GM12891 (cell line): ENCODE measurements at places on chromosomes 1 and 21.

DNA sequence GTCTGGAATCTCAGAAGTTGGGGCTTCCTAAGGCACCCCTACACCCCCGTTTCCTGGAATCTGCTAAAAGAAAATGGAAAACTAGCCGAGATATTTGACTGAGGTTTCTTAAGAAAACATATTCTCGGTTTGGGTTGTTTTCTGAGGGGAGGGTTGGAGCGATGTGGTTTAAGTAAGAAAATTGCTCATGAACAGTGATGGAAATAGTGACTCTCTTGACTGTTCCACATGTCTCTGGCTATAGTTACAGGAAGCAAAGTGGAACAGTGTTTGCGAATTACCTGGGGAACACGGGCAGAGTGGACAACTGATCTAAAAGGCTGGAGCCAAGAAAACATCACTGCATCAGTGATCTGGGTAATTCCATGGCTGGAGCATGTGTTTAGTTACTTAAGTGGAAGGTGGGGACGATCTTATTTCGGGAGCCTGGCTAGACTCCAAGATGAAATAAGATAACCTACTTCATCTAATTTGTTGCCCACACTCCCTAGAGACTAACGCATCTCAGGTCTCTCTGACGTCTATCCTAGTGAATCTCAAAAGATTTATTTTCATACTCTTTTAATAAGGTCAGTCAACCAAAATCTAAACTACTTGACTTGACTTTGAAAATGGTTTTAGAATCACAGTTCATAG is 92.4 kb downstream of the KCNJ15 start:
- DNase-seq: no peak

- DNase-seq: no peak
Measured at GRCh38 chr1:229370601-229371021, 27.8 kb upstream of the CCSAP start.

GRCh38 chr21:42337830-42338728 is 12.7 kb downstream of the TFF2 start:
- DNase-seq: peak; percentile 47

DNA sequence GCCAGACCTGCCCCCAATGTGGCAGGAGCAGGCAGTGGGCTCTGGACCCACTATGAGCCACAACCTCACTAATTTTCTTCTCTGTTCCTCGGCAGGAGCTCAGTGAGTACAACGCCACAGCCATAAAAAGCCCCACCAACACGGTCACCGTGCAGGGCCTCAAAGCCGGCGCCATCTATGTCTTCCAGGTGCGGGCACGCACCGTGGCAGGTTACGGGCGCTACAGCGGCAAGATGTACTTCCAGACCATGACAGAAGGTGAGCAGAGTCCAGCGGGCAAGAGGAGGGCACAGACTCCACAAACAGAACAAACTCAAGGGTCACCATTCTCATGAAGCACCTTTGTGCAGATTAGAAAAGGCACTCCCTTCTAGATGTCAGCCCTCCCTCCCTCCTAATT is 79.9 kb downstream of the LACTBL1 start:
- DNase-seq: no peak

GRCh38 chr21:26503414-26503813 is 69.7 kb downstream of the CYYR1 start:
- no peak for DNase-seq

DNA sequence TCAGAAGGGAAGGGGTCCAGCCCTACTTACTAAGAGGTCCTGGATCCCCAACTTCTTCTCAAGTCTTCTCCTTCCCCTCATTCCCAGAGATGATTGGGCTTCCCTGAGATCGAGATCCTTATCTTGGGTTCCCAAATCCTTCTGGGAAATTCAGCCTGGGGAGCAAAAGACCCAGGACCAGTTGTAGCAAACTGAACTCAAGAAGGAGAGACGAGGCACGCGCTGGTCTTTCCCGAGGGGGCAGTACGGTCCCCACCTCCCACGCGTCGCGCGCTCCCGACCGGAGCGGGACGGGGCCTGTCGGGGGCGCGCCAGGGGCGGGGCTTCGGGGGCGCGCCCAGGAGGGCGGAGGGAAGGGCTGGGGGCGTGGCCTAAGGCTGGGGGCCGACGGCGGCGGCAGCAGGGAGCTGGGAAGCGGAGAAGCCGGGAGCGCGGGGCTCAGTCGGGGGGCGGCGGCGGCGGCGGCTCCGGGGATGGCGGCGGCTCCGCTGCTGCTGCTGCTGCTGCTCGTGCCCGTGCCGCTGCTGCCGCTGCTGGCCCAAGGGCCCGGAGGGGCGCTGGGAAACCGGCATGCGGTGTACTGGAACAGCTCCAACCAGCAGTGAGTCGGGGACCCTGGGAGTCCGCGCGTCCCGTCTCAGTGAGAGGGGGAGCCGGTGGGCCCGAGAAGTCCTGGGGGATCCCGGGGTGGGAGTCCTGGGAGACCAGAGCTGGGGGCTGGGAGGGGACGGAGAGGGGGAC is at the start of gene EFNA3:
TSS of gene EFNA3 (plus strand) at position 369 of the 741 bp plus-strand sequence. CDS start at position 474, 105 bp downstream.
- peak; percentile 86 for DNase-seq

DNA sequence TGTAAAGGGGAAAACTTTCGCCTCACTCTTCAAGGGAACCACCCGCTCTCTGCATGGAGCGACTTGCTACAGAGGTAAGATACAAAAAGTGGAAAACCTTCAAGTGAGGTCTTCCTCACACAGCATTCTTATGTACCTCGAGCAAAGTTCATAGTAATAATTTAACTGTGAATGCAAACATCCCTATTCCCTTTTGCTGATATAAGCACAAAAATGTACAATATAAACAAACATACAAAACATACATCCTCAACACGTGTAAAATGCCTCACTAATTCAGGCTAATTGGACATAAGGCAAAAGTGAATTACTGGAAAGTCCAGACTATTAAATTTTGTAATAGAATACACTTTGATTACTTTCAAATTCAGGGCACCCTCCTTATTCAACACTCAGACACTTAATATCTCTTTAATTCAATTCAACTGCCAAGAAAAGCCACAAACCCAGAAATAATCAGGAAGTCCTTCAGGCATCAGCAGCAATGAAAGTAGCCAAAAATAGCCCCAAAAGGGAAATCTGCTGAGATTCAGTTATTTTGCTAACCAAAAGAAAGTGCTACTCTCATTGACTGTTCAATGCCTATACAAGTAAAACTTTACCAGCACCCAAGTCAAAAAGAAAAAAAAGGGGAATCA is 15.2 kb upstream of the LMX1A start:
- DNase-seq: no peak

DNA sequence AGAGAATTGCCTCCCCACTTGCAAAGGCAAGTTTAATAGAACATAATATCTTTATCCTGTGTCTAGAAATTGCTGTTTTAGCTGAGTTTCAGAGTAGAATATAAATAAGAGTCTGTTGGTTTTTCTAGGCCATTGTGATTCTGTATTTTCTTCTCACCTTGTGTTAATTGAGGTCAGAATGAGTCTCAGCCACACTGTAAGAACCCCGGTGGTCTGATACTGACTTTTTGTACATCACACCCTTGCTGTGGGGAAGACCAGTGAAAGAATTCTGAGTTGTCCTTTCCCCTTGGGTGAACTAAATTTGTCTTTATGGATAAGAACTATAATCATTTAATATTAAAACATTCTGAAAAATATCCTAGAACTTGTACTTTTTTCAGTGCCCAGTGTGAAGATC is 6.8 kb downstream of the HIPK1 start:
- DNase-seq: no peak

GRCh38 chr21:46551636-46552241 is 53.1 kb downstream of the S100B start:
- DNase-seq: no peak

GRCh38 chr21:33834801-33835500 is 80.7 kb downstream of the ATP5PO start:
- no peak for DNase-seq

GRCh38 chr1:178644308-178645120 is 80.5 kb upstream of the RALGPS2 start:
- no peak for DNase-seq

DNA sequence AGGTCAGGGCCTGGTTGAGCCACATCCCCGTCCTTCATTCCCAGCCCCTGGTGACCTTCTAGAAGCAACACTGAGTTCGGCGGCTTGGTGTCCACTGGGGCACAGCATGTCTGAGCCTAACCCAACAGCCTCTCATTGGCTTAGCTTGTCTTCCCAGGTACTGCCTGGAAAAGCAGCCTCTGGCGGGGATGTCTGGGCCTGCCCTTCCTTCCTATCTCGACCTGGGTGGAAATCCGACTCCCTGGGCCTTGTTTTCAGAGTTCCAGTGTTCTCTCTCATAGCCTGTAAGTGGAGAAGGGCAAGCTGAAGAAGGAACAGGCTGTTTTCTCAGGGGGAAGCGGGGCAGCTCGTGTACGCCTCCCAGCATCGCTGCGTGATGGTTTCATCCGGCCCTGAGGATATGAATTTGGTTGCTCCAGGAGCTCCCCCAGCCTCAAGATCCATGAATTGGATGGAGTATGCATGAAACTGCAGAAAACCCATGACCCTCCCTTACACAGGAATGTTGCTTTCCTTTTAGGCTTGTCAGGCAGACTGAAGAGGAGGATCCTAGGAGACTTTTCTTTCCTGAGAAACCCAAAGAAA is 116.5 kb upstream of the IRF2BP2 start:
- no peak for DNase-seq

- DNase-seq: no peak
Measured at GRCh38 chr1:45065083-45065482, 53.0 kb downstream of the UROD start.

GRCh38 chr1:157112186-157112867 is 12.7 kb upstream of the ETV3L start:
- no peak for DNase-seq

DNA sequence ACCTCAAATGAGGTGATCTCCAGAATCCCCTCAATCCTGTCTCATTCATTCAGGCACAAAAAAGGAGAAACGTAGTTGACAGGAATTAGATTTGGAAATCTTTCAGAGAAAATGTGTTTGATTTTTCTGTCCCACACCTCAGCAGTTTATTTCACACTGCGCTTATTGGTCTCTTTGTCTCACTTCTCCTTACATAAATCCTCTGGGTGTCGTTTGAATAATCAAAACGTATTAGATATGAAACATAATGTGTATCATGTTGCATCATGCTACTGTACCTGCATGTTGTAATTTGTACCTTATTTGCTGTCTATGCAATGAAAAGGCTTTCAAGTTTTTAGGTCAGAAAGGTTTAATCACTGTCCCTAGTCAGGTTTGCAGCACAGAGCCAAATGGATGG is 255.7 kb downstream of the DISC1 start:
- no peak for DNase-seq

DNA sequence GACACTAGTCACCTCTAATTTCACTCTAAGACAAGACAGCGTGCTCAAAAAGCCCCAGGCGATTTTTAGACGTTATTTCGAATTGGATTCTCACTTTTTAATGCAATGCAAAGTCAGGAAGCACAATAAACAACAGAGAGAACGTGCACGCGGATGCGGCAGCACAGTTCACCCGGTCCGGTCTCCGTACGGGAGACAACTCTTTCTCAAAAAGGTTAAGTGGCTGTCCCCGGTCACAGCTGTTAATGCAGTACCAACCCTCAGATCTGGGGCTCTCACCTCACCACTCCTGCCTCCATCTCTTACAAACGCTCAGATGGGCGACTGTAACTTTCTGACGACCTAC is 1.2 kb downstream of the HP1BP3 start:
- peak; percentile 8 for DNase-seq

DNA sequence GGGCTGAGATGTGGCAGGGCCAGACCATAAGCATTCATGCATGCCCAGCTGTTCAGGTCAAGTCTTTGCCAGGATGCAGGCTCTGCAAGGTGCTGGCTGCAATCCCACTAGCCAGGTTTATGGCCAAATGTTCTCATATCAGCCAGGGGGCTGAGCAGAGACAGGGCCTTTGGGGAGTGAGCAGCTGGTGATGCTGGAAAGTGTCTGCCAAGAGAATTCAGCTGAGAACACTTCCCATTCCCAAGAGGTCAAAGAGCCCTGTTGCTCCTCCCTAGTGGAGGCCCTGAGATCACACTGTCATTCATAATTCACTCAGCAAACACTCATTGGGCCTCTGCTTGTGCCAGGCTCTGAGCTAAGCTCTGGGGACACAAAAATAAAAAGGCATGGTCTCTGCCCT is 150.3 kb downstream of the DMRTA2 start:
- DNase-seq: no peak

DNA sequence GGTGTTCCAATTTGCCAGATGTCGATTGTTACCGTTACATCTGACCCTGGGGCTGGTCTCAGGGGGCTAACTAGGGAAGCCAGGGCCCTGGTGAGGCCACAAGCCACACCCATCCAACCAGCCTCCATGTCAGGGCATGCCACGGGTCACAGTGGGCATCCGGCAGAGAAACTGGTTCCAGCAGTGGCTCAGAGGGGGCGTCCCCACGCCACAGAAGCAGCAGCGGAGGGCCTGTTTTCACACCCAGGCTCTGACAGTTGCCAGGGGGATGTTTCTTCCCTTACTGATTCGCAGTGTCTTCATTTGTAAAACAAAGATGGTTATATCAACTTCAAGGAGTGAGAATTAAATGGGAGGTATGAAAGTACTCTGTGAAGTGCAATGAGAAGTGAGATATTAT is 75.0 kb upstream of the COX20 start:
- no peak for DNase-seq

DNA sequence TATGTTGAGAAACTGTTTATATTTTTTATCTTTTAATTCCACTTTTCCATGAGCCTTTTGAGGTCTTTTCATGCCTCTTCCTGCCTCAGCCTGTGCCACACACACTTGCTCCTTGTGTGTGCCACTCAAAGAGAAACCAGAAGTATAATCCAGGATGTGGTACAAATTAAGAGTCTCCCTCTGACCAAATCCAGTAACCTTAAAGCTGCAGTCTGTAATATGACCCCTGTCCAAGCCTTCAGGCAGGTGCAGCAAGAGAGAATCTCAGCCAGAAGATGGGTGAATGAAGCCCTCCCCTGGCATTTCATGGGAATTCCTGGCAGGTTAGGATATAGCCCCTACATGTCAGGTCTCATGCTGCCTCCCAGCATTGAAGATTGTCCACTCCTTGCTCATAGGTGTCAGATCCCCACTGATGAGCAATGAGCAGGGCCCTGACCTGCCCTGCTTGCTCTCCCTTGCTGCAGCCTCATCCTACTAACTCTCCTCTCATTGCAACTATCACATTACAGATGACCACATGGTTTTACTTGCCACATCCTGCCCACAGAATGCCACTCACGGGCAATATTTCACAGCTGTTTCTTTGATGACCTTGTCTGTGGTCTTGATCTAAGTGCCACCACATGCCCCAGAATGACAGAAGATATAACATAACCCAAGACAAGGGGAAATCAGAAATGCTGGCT is 169.3 kb downstream of the SEC16B start:
- no peak for DNase-seq

- no peak for DNase-seq
Measured at GRCh38 chr21:33362044-33362555, 37.3 kb downstream of the IFNAR1 start.

GRCh38 chr1:92754000-92754718 is 30.7 kb downstream of the EVI5 start:
- no peak for DNase-seq
